Tibial nerve (tissue), 4 donors: ENCODE measurements at places on chromosomes 6 and 20.

DNA sequence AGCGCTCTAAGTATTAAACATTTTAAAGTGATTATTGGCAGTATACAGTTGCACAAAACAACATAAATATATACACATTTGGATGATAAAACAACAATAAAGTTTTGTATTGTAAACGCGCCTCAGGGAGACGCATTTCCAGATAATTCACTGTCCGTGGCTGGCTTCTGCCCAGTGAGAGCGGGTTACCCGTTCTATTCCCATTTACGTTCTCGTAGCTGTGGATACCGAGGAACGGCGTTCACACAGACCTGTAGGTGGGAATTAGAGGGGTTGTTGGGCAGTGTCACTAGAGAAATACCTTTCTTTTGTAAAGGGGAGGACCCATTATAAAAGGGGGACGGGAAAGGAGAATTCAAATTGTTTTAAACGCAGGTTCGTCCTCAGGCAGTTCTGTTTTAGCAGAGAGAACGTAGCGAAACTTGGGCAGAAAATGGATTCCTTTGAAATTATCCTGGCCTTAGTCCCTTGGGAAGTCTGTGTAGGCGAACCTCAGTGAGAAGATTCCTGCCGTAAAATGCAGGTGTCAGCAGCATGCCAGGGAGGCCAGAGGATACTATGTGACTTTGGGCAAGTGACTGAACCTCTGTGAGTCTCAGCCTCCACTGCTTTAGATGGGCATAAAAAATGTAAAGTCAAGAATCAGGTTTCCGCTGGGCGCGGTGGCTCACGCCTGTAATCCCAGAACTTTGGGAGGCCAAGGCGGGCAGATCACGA lies 756 bp downstream of the MTG2 start:
- DNase-seq, result no peak

GRCh38 chr20:38369389-38369788 lies 23.1 kb downstream of the LBP start:
- no peak for DNase-seq

GRCh38 chr20:5268449-5268848 lies 48.3 kb downstream of the PROKR2 start:
- DNase-seq, result no peak

DNA sequence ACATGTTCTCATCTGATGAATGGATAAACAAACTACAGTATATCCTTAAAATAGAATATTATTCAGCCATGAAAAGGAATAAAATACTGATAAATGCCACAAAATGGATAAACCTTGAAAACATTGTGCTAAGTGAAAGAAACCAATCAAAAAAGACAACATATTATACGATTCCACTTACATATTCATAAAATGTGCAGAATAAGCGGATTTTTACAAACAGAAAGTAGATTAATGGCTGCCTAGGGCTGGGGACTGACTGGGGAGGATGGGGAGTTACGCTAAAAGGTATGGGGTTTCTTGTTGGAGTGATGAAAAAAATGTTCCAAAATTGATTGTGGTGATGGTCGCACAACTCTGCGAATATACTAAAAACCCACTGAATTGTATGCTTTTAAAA lies 29.4 kb downstream of the KIZ start:
- DNase-seq, result no peak

DNA sequence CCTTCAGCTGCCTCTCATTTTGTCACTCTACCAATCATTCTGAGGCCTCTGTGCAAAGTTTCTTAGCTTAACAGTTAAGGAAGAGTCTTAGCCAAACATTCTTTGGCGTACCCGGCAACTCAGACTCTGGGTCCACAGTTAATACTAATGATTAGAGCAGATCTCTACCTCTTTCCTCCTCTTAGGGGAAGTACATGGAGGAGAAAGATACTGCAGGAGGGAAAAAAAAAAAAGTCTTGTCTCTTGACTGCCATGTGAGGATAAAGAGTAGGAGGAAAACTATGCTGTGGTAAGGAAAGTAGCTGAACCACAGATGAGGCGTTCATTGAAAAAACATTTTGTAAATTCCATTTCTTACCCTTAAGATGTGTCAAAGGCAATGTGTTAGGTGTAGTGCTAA lies 44.0 kb upstream of the MARCKS start:
- DNase-seq, result no peak

DNA sequence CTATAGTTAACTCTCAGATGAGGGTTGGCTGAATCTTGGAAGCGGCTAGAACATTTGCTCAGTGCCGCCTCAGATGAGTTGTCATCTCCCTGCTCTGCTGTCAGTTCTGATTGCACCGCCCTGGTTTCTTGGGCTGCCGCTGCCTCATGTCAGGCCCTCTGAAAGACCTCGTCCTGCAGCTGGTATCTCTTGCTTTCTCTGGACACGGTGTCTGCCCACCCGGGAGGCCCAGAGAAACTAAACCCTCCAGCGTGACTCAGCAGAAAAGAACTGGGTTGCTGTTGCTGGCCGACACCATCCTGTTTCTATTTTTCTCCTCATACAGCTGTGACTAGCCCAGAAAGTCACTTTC lies 355.4 kb downstream of the CD83 start:
- DNase-seq, result no peak

DNA sequence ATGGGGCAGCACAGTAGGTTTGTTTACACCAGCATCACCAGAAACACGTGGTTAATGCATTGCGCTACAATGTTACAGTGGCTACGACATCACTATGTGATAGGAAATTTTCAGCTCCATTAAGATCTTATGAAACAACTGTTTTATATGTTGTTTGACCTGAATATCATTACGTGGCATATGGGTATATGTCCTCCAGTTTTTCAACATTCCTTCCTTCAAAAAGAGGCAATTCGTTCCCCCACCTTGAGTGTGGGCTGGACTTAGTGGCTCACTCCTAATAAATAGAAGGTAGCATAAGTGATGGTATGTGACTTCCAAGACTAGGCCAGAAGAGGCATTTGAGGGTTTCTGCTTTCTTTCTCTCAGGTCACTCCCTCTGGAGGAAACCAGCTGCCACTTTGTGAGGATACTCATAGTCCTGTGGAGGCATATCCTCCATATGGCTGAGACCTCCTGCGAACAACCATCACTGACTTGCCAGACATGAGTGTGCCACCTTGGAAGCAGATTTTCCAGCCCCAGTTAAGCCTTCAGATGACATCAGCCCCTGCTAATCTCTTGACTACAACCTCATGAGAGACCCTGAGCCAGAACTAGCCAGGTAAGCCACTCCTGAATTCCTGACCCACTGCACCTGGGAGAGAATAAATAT lies 2.3 kb upstream of the TRAM2 start:
- no peak for DNase-seq
